Mesangial cell (primary cell): ENCODE measurements at places on chromosomes 1 and 21. TPM values are rescaled to one million over a fixed set of nuclear protein-coding genes. Genes with fewer than 3 reads are reported as not detected.

The TEDDM1 gene
- total RNA-seq, result not detected in 2 replicates

The LMX1A gene
- not detected in 2 replicates for total RNA-seq

The CNIH4 gene
- 29.9 and 55.7 TPM in 2 replicates for total RNA-seq

The TMEM81 gene
- 0.89 and 1.5 TPM in 2 replicates for total RNA-seq

The MAGI3 gene
- 4.3 and 8.1 TPM in 2 replicates for total RNA-seq

The HORMAD1 gene
- total RNA-seq, result not detected in 2 replicates

The FMO1 gene
- total RNA-seq, result not detected in 2 replicates

The SAMSN1 gene
- 0.13 TPM in 1 of 2 replicates, not detected in the other for total RNA-seq

The UBXN10 gene
- under 0.01 and 0.13 TPM in 2 replicates for total RNA-seq

The LYPD8 gene
- not detected in 2 replicates for total RNA-seq

The RHD gene
- total RNA-seq, result not detected in 2 replicates

The NBPF4 gene
- total RNA-seq, result not detected in 2 replicates

The CHI3L1 gene
- 0.65 and 14.7 TPM in 2 replicates for total RNA-seq

The CA6 gene
- total RNA-seq, result not detected in 2 replicates

The KIAA1614 gene
- total RNA-seq, result 0.98 and 6.7 TPM in 2 replicates

The FCGR3A gene
- total RNA-seq, result not detected in 2 replicates

The FMO5 gene
- total RNA-seq, result 0.16 and 2.2 TPM in 2 replicates

The B4GALT2 gene
- total RNA-seq, result 82.8 and 165 TPM in 2 replicates

The LORICRIN gene
- not detected in 2 replicates for total RNA-seq

The PLPP3 gene
- 3.6 and 9.6 TPM in 2 replicates for total RNA-seq

The RGS8 gene
- total RNA-seq, result not detected in 2 replicates

The AK2 gene
- 113 and 167 TPM in 2 replicates for total RNA-seq

The FHAD1 gene
- 0.33 and 0.51 TPM in 2 replicates for total RNA-seq

The SOX13 gene
- total RNA-seq, result 3.6 and 6.3 TPM in 2 replicates
